ENCODE measurements at places on chromosomes 12 and 14.

DNA sequence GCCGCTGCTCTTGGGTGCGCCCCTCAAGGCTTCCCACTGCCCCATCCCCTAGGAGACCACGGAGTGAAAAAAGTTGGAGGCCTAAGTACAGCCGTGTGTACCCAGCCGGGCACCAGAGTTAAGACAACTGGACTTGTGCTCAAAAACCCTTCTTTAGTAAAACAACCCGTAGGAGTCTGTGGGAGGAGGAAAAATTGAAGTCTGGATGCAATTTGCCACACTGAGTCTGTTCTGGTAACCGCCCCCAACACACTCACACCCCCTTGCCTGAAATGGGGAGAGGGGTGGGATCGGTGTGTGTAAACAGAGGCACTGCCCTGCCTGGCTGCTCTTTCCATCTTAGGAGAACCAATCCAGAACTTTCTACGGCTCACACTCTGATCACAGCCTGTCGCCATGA, 41.7 kb downstream of the DPF3 start:
- no peaks in the 10 kb centered on the region for H3K36me3 ChIP-seq
- H3K27ac ChIP-seq = no peak overlapping the region

GRCh38 chr12:6057700-6058099, 66.8 kb downstream of the VWF start:
- no peak overlapping the region for H3K4me3 ChIP-seq
- H3K27me3 ChIP-seq = no peaks in the 10 kb centered on the region
- peaks cover 3% of the 10 kb centered on the region for H3K4me1 ChIP-seq
- no peak overlapping the region for H3K27ac ChIP-seq

DNA sequence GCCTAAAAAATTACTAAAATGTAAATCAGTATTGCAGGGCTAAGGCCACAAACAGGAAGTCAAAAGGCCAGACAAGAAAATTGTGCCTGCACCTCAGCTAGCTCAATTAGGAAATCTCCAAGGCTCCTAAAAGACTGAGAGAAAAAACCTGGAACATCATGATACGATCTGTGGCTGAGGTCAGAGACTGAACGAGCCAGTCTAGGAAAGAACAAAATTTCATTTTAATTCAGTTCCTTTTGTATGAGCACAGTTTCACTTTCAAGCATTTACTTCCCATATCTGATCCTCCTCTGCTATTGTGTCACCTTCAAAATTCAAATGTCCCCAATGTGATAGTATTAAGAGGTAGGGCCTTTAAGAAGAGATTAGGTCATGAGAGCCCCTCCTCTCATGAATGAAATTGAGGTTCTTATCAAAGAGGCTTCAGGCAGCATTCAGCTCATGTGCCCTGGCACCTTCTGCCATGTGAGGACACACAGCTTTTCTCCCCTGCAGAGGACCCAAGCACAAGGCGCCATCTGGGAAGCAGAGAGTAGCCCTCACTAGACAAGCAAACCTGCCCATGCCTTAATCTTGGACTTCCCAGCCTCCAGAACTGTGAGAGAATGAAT, 14.8 kb downstream of the PRKAB1 start:
- H3K4me3 ChIP-seq = no peak overlapping the region
- no peaks in the 10 kb centered on the region for H3K27me3 ChIP-seq
- no peak for DNase-seq

GRCh38 chr14:37196604-37197420, 925 bp upstream of the MIPOL1 start:
- no peaks in the 10 kb centered on the region for H3K4me1 ChIP-seq
- H3K27ac ChIP-seq = peak overlapping the region; percentile 96
- no peaks in the 10 kb centered on the region for H3K36me3 ChIP-seq
- no peaks in the 10 kb centered on the region for H3K27me3 ChIP-seq
- no peak overlapping the region for H3K4me3 ChIP-seq
- DNase-seq = no peak

DNA sequence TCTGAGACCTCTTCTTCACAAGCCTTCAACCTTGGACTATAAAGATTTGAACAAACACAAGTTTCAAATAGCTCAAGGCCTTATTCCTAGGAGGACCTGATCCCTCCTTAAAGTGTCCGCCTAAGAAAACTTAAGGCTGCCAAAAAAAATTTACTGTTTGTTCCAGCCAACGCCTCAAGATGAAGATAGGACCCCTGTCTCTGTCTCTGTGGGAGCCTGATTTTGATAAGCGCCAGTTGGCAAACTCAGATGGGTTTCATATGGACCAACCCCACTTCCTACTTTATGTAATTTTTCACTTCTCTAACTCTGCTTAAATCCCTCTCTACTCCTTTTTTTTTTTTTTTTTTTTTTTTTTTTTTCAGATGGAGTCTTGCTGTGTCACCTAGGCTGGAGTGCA, 11.0 kb downstream of the FKBP3 start:
- no peak overlapping the region for H3K27ac ChIP-seq
- H3K4me3 ChIP-seq = no peak overlapping the region
- H3K27me3 ChIP-seq = no peaks in the 10 kb centered on the region
- H3K4me1 ChIP-seq = no peaks in the 10 kb centered on the region
- no peak for DNase-seq

GRCh38 chr12:94534774-94535509, 75.3 kb upstream of the CEP83 start:
- H3K4me1 ChIP-seq = peaks cover 3% of the 10 kb centered on the region
- H3K27ac ChIP-seq = no peak overlapping the region
- DNase-seq = no peak

DNA sequence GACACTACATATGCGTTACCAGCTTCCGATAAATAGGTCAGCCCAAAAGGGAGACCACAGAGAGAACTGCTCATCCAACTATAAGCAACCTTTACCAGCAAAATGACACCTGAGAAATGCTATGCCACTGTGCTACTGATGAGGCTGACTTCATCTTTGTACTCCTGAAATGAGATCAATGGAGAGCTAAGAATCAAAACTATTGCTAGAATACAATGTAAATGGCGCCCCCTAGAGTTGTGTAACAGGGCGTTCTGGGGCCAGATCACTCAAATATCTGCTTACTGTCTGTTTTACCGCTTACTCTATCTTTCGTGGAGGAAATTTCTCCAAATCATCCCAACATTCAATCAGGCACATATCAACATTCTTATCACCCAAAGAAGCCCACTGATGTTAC, 4.6 kb downstream of the ZNF384 start:
- no peaks in the 10 kb centered on the region for H3K27me3 ChIP-seq
- H3K4me3 ChIP-seq = no peak overlapping the region
- DNase-seq = peak; percentile 36
- H3K36me3 ChIP-seq = peaks cover 13% of the 10 kb centered on the region

DNA sequence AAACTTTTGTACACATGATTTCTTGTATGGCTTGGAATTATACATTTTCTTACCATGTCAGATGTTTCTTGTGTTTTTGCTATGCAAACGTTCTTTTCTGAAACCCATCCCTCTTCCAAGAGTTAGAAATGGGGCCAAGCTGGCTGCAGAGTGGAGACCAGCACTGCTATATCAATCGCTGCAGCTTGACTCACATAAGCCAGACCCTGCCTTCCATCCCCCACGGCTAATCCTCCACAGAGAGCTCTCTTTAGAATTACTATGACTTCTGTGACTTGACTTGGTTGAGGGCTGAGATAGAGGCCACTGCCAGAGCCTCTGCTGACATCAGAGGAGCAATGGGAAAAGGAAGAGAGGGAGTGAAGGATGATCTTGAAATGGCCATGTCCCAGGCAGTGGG, 147.9 kb downstream of the DACT1 start:
- H3K4me3 ChIP-seq = no peak overlapping the region
- no peaks in the 10 kb centered on the region for H3K27me3 ChIP-seq
- peak; percentile 79 for DNase-seq
- H3K27ac ChIP-seq = no peak overlapping the region
- H3K4me1 ChIP-seq = peaks cover 13% of the 10 kb centered on the region

DNA sequence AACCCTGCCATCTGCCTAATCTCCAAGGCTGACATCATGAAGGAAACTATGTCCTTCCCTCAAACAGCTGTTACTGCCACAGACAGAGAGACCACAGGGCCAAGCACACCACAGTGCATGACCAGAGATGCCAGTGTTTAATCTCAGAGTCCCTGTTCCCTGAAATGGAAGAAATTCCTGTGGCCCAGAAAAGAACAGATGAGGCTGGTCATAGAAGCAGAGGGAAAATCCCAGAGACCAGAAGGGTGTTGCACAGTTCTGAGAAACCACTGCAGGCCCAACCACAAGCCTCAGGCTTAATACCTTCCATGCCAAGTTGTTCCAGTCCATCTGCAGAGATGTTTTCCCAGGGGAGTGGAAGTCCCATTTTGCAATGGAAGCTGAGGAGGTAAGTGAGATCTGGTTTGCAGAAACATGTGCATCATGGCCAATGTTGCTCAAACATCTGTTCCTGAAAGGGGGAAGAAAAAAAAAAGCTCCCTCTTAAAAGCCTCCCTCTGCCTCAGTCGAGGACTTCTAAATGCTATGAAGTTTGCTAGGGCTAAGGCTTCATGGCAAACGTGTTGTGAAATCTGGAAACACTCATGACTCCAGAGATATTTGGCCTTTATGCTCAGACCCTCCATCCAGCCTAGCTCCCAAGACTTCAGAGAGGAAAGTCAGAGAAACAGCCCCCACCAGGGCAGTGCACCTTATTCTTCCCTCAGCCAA, 98.6 kb downstream of the SCARB1 start:
- H3K36me3 ChIP-seq = no peaks in the 10 kb centered on the region
- H3K27ac ChIP-seq = peak overlapping the region; percentile 24
- no peak overlapping the region for H3K4me3 ChIP-seq
- no peaks in the 10 kb centered on the region for H3K27me3 ChIP-seq
